ENCODE measurements at places on chromosomes 2 and 18.

GRCh38 chr2:113390124-113390849, 47.2 kb upstream of the ZNG1B start:
- peak; percentile 12 for DNase-seq

GRCh38 chr2:172198361-172198760, 95.7 kb upstream of the DLX2 start:
- no peak for DNase-seq

DNA sequence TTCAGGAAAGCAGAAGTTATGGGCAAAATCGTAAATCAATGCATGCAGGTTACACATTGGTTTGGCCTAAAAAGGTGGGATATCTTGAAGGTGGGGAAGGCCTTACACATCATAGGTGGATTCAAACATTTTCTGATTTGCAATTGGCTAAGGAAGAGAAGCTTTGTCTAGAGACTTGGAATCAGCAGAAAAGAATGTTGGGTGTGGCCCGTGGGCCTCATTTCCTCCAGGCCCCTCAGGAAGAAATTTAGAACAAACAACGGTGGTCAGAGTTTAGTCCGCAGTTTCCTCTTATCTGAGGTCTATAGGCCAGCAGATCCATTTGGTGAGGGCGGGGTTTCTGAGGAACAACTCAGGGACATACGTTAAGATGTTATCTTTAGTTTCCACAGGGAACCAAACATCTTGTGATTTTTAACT, 50.9 kb upstream of the AFF3 start:
- no peak for DNase-seq

DNA sequence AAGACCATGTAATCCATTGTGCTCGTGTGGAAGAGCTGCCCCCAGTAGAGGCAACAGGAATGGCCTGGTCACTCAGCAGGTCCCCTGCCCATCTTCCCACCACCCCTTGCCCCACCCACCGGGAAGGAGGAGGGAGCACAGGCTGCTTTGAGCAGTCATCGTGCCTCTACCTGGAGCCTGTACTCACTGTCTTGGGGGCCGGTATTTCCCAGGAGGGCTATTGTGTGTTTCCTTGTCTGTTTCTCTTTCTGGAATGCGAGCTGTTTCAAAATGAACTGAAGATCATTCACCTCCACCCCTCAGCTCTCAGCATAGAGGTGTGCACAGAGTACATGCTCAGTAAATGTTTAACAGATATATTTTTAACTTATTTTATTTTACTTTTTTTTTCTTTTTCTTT, 7.7 kb upstream of the AMMECR1L start:
- DNase-seq = no peak

DNA sequence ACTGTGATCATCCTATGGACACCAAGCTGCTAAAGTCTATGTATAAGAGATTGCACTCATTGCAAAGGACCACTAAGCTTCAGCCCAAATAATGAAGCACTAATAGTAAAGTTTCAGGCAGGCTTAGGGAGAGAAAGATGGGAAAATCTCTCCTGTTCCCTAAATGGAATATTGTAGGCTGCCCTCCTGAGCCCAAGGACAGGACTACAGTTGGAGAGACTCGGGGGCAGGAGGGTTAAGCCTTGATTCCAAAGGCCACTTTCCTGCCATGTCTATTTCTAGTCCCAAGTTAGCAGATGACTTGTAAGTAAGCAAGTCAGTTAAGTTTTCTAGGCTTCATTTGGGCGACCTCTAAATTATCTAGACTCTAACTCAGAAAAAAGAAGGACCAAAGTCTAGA, 9.0 kb downstream of the TMEM247 start:
- no peak for DNase-seq

DNA sequence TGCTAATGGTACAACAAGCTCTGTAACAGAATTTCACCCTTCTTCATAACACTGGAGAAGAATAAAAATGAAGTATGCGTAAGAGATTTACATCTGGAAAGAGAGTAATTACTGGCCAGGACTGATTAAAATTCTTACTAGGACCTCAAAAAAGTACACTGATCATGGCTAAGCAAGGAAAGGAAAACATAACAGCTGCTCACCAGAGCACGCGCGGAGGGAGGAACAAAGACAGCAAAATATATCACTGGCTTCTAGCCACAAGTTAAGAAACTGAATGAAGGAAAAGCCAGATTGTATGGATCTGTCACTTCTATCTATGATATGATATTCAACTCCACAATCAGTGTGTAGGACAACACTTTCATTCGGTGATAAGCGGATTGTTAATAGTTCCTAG, 15.6 kb upstream of the CYTIP start:
- no peak for DNase-seq

- DNase-seq = no peak
These were observed 990.2 kb downstream of the TSN start for GRCh38 chr2:122745603-122746002.

GRCh38 chr2:128868686-128869551, 550.3 kb upstream of the HS6ST1 start:
- no peak for DNase-seq

DNA sequence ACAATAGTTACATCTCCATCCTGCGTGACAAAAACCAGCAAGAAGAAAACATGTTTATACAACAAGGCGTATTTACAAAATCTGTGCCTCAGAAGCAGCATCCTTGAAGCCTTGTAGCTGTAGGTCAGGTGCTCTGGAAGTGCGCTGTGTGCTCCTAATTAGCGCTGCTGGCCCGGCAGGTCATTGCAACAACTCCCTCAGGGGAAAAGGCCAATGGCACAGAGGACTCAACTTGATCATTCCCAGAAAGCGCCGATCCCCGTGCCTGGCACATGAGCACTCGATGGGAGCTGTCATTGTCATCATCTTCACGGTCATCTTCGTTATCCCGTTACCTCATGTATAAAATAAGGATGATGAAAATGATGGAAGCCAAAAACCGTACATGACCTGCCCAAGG, 58.5 kb downstream of the EIPR1 start:
- DNase-seq = no peak

GRCh38 chr2:223941579-223942277, 3.4 kb downstream of the WDFY1 start:
- DNase-seq = peak; percentile 68

- DNase-seq = no peak
These were observed 239.9 kb downstream of the CYRIA start for GRCh38 chr2:16425462-16426336.

DNA sequence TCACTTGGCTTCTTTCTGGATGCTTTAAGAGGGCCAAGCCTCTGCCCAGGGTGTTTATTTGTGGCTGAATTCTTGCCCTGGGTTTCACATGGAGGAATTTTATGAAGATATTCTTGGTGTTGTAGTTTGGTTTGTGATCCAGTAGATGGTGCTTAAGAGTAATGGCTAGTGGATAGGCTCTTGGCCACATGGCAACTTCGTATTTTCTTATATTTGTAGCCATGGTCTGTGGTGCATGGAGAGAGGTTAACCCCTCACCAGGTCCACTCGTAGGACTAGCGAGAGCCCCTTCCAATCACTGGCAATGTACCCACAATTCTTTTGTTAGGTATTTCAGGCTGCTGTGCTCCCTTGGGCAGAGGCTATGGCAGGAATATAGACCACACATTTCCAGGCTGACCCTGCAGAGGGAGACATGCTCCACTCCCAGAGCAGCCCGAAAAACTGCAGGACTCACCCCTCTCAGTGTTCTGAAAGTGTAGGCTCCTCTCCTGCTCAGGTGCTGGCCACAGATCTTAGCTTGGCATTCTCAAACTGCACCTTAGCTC, 582.1 kb upstream of the SETBP1 start:
- no peak for DNase-seq

DNA sequence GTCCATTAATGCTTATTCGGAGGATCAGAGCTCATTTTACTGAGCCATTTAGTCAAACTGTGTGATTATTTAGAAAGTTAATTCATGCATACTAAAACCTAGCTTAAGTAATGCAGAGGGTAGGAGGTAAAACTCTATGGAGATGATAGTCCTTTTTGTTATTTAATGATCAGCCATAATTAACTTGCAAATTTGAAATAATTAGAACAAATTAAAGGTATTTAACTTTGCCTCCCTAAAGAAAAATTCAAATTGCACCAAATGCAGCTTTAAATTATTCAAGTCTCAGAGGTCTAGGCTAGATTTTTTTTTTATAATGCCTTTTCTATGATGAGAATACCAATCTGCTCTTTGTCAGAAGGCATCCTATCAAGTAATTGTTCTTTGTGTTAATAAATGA, 310.9 kb downstream of the KIAA1328 start:
- no peak for DNase-seq

GRCh38 chr18:52348209-52348608, 8.2 kb downstream of the DCC start:
- DNase-seq = no peak

DNA sequence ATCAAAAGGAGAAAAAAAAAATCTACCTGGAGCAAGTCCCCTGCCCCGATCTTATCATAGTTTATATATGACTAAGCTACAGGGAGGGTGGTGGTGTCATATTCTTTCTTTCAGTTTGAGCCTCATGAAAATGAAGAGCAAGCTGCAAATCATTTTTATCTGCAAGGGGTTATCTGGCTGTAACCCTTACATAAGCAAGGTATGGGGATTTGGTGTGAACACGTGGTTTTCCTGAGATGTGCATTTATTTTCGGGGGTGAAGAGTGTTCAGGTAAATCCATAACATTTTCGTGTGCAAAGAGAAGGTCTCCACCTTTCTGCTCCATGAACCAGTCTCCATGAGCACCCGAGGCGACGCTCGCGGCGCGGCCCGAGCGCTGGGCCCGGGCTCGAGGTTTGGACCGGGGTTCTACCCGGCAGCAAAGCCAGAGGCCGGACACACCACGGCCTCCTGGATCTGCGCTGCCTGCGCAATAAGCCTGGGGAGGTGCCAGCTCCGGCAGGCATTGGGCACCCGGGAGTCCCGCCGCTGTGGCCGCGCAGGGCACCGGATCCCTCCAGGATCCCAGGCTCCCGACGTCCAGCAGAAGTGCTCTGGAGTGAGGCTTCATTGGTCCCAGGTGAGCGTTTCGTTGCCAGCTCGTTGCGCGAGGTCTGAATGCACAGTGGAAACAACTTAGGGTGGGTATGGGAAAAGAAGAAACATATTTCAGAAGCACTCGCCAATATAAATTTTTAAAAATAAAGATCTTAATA, 36.1 kb upstream of the GPD2 start:
- DNase-seq = peak; percentile 24

DNA sequence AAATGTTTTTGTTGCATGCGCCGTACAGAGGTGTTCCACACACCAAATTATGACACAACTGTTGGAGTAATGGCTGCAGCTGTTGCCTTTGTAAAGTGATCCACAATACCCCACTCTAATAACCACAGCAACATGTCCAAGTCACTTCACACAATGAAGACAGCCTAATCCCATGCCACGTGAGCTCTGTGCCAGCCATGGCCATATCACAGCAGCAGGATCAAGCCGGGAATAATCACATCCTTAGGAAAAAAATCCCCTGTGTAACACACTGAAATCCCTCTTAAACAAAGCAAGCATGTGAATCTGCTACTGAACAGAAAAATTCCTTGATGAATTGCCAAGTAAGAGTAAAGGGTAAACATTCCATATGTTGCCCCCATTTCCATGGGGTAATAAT, 179.5 kb upstream of the PARD3B start:
- no peak for DNase-seq

- no peak for DNase-seq
These were observed 151.7 kb upstream of the ITGA4 start for GRCh38 chr2:181305301-181306123.

DNA sequence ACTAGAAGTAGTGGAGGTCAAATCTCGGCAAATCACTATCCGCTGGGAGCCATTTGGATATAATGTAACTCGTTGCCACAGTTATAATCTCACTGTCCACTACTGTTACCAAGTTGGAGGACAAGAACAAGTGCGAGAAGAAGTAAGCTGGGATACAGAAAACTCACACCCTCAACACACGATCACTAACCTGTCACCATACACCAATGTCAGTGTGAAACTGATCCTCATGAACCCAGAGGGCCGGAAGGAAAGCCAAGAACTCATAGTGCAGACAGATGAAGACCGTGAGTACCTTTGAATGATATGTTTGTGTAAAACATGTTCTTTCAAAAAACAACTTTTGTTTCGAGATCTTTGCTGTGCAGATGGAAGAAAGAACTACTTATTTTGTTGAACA, 502.6 kb downstream of the PTPRM start:
- no peak for DNase-seq

DNA sequence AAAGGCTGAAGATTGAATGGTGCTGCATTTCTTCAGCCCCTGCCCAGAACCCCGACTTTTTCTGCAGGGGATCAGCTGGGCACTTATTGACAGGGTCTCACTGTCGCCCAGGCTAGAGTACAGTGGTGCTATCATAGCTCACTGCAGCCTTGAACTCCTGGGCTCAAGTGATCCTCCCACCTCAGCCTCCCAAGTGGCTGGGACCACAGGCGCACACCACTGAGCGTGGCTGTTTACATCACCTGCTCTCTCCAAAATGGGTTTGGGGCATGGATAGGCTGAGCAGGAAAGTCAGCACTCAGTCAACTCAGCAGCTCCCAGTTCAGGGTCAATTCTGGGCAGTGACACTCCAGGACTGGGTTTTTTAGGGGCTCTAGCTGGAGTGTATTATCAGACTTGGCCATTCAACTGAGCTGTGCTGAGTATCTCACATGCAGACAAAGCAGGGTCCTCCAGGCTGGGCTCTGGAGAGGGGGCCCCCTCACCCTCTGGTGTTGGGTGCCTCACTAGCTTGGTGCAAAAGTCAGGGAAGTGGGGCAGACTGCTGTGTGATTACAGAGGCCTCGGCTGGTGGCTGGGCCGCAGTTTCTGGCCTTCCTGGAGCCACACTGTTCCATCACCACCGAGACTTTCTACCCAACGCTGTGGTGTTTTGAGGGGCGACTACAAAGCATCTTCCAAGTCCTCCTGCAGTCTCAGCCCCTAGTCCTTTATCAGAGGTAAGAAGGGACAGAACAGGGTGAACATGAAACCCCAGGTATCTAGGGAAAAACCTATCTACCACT, 4.5 kb downstream of the ABHD1 start:
- DNase-seq = no peak

DNA sequence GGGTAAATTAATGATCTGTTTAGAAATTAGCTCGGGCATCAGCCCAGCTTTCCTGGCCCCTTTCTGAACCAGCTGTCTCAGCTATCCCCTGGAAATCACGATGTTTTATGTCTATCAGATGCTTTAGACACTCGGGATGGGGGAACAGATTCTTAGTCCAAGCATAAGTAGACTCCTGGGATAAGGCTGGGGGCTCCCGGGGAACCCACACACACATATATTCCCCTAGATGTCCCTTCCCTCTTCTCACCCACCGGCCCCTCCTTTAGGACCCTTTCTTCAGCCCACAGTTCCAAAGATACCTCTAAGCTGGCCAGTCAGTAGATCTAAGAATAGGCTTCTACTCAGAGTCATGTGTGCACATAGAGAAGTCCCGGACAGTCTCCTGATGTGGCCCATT, 151.5 kb upstream of the COPS8 start:
- no peak for DNase-seq

DNA sequence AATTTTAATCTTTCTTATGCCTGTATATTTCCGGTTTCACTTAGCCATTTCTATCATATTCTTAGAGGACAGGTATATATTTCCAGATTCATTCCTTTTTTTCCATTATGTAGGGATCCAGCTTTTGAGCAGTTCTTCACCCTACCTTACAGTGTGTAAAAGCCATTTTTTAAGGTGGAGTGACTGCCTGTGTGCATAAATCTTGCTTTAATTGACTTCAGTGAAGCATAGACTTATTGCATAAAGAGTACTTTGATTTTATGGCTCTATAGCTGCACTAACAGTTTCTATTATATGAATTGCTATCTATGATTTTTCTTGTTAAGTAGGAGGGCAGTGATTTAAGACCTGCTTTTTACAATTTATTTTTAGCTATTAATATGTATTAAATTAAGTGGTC, 132.6 kb downstream of the NYAP2 start:
- no peak for DNase-seq

All from stimulated activated CD8-positive, alpha-beta memory T cell treated with anti-CD3 and anti-CD28 coated beads, Interleukin-15, amount 100 ng/mL, for 48 hours (primary cell).